Lower leg skin (tissue), 4 donors: ENCODE measurements at places on chromosomes 3 and 15. TPM values are rescaled to one million over a fixed set of nuclear protein-coding genes. Genes with fewer than 3 reads are reported as not detected.

DNA sequence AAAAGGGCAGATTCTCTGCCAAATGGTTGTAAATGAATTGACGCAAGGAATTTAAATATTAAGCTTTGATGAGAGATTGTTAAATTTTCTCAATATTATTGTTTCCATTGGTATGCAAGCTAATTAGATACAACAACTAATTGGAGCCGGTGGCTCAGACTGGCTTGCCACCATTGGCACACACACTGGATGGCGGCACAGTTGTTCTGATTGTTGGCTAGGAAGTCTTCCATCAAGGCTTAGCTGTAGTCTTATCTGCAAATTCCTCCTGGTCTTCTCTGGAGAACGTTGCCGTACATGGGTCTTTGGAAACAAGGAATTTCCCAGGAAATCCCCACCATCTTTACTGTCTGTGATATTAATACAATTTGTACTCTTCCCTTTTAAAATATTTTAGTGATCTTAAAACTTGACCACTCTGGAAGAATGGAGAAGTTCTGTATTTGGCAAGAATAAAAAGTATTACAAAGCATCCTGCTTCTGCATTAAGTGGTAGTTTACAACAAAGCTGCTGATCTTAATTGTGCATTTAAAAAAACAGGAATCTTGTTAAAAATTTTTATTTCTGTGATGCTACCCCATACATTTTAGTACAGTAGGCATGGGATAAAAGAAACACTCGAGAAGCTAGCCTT, 126.5 kb downstream of the UBE2E2 start:
- DNase-seq = no peak

Gene CLEC3B
- total RNA-seq = 15.0 TPM

Gene NANOGP8
- total RNA-seq = 0.95 TPM

DNA sequence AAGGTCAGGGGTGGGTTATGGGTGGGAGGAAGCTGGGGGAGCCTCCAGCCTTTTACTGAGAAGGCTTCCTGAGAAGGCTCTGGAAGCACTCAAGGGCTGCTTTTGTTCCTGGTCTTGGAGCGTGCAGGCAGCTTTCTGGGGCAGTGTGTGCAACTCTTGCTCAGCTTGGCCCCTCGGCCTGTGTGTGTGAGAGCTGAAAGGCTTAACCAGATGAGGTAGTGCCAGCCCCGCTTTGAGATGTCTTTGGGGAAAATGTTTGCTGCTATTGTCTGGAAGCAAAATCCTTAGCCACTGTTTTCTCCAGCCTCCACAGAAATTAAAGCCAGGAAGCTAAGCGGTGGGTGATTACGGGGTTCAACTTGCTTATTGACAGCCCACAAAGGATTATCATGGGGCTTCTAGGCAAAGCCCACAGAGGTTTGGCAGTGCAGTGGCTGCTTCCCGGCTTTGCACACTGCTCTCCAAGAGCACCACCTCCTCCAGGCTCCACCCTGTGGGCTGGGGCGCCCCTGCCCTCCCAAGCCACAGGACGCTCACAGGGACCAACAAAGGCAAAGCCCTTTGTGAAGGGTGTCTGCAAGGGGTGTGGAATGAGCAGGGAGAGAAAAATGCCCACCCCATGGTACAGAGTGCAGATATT, 121.7 kb upstream of the TLE3 start:
- DNase-seq = peak; percentile 60

GRCh38 chr3:37392957-37393356, 218.6 kb upstream of the LRRFIP2 start:
- DNase-seq = no peak

- no peak for DNase-seq
These were observed 5.9 kb downstream of the PDCD10 start for GRCh38 chr3:167728632-167729323.

DNA sequence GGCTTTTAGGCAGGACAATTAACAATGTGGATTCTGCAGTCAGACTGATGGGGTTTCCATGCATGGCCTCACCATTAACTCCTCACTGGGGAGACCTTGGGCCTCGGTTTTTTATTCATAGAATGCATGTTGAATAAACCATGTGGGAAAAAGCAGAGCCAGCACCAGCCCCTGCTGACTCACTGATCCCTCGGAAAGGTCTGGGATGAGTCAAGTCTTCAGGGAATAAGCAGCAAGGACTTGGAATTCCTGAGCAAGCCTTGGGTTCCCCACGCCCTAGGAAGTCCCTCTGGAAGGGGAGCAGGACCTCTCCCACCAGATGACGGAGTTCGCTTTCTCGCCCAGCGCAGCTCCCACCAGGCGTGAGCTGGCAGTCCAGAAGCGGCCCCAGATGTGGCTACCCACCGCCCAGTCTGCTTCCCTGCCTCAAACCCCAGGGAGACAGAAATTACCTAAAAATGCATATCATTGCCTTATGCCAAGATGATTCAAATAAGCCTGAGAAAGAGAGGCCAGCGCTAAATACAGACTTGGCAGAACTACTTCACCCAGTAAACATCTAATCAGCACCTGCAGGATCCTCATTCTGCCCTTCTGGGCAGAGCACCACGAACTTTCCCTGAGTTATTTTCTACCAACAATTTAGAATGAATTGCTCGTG, 45.4 kb downstream of the BTD start:
- DNase-seq = peak; percentile 59

DNA sequence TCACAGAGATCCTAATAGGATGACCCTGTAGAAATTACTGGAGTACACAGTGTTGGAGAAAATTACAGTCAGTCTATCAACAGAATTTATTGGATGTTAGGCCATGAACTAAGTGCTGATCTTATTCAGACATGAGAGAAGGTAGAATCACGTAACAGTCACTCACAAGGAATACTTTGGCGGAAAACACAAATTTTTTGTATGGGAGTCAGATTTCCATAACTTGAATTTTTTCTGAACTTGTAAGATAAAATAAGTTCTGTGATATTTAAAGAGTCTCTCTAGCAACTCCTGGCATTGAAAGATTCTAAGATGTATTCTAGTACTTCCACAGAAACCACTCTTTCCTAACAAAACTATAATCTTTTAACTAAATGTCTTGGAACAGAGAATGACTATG, 178.8 kb upstream of the MME start:
- no peak for DNase-seq

GRCh38 chr15:85100186-85100937, 118.7 kb downstream of the PDE8A start:
- DNase-seq = no peak

DNA sequence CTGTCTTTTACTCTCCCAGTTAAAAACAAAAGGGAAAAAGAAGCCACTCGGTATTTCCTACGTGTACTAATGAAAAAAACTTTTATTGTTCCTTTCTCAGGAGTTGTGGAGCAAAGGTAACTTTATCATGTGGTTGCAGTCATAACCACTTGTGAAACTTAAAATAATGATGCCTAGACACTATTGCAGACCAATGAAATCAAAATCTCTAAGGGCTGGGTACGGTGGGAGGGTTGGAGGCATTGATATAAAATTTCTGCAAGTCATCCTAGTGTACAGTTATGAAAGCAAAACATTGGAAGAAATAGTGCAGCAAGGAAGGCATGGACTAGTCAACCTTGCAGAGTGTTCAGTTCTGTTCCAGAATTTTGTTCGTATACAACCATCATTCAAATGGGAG, 808.8 kb downstream of the TUSC7 start:
- DNase-seq = no peak

- DNase-seq = no peak
These were observed 194.2 kb downstream of the EBLN2 start for GRCh38 chr3:73255609-73256029.

DNA sequence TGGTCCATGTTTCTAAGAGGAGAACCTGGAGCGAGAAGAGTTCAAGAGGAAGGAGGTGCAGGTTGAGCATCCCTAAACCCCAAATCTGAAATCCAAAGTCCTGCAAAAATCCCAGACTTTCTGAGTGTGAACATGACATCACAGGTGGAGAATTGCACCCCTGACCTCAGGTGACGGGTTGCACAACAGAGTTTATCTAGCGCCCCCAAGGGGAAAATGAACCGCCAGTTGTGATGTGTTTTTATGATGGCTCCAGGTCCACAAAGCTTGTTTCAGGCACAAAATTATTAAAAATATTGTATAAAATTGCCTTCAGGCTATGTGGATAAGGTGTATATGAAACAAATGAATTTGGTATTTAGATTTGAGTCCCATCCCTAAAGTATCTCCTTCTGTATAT, 420.0 kb downstream of the GABRB3 start:
- no peak for DNase-seq

Gene GOLGA8G
- not detected for total RNA-seq

DNA sequence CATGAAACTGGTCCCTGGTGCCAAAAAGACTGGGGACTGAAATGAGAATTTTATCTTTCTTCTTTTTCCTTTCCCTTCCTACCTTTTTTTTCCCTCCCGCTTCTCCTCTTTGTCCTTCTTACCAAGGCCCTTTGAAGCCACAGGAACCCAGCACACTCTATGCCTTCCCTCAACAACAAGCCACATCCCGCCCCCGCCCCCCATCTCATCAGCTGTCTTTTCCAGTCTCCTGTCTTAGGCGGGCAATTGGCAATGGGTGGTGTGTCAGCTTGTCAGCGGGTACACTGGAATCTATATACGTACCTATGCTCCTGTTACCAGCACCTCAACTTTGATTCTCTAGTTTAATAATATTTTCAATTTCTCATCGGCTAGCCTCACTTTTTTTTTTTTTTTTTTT, 56.3 kb upstream of the CHD2 start:
- peak; percentile 43 for DNase-seq

Gene CPLX3
- total RNA-seq = 0.17 TPM

DNA sequence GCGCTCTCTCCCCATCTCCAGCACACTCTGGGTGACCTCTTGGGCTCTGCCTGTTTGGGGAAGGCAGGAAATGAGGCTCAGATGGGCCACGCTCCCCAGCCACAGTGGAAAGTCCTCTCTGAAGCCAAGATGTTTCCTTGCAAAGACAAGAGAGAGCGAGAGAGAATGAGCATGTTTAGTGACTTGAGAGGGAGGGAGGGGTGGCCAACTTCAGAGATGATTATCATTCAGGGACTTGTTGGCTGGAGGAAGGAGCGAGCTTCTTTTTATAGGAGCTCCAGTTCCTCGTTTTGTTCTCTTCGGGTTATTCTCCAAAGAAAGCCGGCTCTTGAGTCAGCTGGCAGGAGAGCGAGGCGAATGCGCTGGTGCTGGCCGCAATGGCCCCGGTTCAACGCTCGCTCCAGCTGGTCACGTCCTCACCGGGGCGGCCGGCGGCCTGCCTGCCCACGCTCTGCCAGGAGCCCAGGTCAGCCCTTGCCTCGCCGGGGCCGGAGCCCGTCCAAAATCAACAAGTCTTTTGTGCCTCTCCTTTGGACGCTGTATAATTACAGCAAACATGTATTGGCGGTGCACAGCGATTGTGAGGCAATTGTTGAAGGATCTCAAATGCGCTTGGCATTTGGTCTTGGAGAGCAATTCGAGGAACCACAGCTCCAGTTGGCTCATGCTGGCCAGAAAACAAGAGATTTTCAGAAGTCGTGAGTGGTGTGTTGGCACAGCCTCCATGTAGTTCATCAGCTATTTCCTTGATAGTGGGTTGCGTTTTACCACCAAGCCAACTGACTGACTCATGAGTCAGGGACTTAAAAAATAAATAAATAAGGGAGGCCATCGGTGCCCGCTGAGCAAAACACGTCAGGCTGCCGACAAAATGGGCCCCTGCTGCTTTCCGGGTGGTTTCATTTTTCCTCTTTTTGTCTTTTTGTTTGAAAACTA, 288.6 kb downstream of the UACA start:
- DNase-seq = peak; percentile 54

DNA sequence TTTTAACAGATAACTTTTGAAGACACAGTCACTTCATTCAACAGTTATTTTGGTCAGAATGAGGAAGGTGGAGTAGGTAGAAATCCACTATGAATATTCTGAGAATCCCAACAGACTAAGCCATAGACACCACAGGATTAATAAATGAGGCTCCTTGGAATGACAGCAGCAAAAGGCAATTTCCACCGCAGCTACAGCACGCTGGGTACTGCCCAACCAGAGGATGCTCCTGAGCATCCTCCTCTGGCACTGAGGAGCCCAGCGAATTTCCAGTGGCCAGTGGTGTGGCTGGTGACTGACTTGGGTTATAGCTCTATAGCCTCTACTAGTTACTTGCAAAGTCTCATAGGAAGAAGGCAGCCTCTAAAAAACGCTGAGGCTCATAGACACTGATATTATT, 3.6 kb upstream of the NR1D2 start:
- DNase-seq = no peak

Gene GASK1A
- total RNA-seq = 3.2 TPM

DNA sequence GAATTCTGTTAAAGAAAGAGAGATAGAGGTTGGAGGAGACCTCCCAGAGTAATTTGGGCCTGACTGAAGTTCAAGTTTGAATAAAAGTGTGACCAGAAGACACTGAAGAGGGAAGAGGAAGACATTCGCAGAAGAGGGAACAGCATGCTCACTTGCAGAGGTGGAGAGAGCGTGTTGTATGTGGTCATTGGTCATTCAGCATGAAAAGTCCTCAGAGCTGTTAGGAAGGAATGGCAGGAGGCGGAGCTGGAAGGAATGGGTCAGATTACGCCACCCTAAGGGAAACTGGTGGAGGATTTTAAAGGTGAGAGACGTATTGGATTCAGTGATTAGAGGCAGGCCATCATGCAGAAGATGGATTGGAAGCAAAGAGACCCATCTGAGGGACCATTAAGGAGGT, 41.6 kb downstream of the IQCH start:
- DNase-seq = no peak

- DNase-seq = no peak
These were observed 117.8 kb downstream of the OXNAD1 start for GRCh38 chr3:16382845-16383244.

Gene GOLGA8T
- not detected for total RNA-seq

GRCh38 chr3:111741181-111741580, 117.9 kb upstream of the PHLDB2 start:
- no peak for DNase-seq

GRCh38 chr3:34238407-34238806, 440.0 kb downstream of the PDCD6IP start:
- DNase-seq = no peak

- no peak for DNase-seq
These were observed 3.1 kb upstream of the CERS3 start for GRCh38 chr15:100531823-100532327.

Gene UPK1B
- total RNA-seq = 1.7 TPM

DNA sequence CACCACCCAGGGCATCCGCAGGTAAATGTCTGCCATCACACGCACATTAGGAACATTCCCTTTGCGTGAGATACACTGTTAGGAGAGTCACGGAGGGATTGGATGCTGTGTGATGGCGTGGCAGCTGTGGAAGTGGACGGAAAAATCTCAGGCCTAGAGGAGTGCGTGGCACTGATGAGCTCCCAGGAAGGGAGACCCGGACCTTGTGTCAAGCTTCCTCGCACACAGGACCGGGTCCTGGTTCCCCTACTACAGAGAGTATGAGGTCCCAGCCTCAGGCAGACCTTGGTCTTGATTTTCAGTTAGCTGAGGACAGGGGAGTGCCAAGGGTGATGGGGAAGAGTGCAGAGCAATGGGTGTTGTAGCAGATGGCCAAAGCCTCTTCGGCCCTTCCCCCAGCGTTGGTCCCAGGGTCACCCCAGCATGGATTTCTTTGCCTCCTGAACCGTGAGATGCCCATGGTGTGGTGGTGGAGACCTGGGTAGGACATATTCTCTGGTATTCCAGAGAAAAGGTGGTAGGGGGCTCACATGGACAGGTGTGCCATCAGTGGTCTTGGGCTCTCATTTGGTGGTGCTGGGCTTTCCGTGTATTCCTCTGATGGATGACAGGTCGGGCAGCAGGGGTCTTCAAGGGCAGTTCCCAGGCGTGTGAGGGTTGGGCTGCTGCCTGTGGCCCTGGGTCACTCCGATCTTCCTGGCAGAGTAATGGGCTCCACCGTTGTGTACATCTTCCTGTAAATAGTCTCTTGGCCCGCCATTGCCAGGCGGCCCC, 105.1 kb downstream of the SNRPN start:
- no peak for DNase-seq

- DNase-seq = no peak
These were observed 109.6 kb downstream of the ARRDC4 start for GRCh38 chr15:98070137-98070536.
